ENCODE measurements at places on chromosomes 6 and 20. TPM values are rescaled to one million over a fixed set of nuclear protein-coding genes. Genes with fewer than 3 reads are reported as not detected.

DNA sequence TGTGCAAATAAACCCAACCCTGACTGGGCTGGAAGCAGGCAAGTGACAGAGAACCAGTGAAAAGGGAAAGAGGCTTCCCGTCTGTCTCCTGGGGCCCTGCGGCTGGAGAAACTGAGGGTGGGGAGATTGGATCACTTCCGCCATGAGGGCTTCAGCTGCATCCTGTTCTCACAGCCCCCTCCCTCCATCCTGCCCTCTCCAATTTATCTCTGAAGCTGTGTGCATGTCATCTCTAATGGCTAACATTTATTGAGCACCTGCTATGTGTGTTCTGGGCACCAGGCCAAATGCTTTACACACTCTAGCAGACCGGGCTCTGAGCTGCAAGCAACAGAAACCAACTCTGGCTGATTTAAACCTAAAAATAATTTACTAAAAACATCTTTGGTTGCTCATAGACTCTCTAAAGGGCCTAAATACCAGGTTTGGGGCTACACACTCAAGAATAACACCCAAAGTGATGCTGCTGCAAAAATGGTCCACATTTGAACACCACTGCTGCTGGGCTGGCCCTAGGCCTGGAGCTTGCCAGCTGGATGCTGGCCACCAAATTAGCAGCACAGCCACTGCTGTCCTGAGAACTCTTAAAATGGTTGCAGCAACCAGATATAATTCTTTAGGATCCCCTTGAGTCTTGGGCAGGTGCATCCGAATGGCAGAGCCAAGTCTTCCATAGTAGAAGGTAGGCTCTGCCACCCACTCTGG lies 123.6 kb upstream of the LRFN2 start:
- H3K4me1 ChIP-seq, result no peaks in the 10 kb centered on the region
- peak; percentile 44 for DNase-seq
- no peak overlapping the region for H3K4me3 ChIP-seq
- H3K36me3 ChIP-seq, result no peaks in the 10 kb centered on the region

GRCh38 chr6:166341977-166342348 lies 382 bp downstream of the SFT2D1 start:
- peak overlapping the region; percentile 81 for H3K4me3 ChIP-seq
- peaks cover 2% of the 10 kb centered on the region for H3K36me3 ChIP-seq
- DNase-seq, result peak; percentile 45
- H3K27ac ChIP-seq, result peak overlapping the region; percentile 91
- no peaks in the 10 kb centered on the region for H3K27me3 ChIP-seq

DNA sequence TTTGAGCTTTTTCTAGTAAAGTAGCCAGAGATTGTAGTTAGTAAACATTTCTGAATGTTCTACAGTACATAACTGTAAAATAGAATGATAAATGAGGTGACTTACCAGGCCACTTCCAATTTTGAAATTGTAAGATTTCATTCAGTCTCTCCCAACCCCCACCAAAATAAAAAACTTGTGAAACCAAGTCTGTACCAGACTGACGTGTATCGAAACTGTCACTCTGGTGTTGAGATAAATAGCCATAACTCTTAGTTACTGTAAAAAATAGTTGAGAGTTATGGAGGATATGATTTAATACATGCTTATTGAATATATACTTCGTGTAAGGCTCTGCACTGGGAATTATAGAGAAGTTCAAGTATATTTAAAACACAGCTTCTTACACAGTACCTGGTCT lies 455.7 kb downstream of the PLCB1 start:
- no peaks in the 10 kb centered on the region for H3K27me3 ChIP-seq
- H3K36me3 ChIP-seq, result no peaks in the 10 kb centered on the region
- H3K4me1 ChIP-seq, result peaks cover 2% of the 10 kb centered on the region

- H3K4me1 ChIP-seq, result no peaks in the 10 kb centered on the region
- H3K27me3 ChIP-seq, result no peaks in the 10 kb centered on the region
- no peak overlapping the region for H3K27ac ChIP-seq
- H3K4me3 ChIP-seq, result no peak overlapping the region
These were observed 71.4 kb downstream of the CARMIL1 start for GRCh38 chr6:25350573-25350972.

DNA sequence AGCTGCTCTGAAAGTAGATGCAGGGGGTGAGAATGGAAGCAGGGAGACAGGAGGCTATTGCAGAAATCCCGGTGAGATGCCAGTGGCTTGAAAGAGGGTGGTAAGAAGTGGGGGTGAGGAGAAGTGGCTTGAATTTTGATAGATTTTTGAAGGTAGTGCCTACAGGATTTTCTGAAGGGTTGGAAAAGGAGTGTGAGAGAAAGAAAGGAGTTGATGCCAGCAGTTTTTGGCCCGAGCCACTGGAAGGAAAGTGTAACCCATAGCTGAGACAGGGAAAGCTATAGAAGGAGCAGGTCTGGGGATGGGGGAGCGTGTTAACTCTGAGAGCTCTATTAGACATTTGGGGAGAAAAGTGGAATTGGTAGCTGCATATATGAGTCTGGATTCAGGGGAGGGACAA lies 9.7 kb downstream of the ARMC12 start:
- H3K4me3 ChIP-seq, result no peak overlapping the region
- DNase-seq, result no peak
- no peak overlapping the region for H3K27ac ChIP-seq
- no peaks in the 10 kb centered on the region for H3K4me1 ChIP-seq
- H3K27me3 ChIP-seq, result no peaks in the 10 kb centered on the region
- no peaks in the 10 kb centered on the region for H3K36me3 ChIP-seq

DNA sequence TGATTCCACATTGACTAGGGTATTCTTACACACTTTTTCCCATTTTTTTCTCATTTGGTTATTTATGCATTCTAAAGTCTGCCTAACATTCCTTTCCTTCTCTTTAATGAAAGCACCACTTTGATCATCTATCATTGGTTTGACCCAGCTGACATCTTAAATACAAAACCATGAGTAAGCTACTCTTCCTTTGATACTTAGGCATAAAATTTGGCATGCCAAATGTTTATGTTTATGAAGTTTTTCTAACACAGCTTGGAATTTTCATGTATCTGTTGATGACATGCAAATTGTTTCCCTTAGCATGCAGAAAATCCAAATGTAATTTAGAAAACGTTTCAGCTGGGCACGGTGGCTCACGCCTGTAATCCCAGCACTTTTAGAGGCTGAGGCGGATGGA lies 534.9 kb downstream of the QKI start:
- no peak overlapping the region for H3K4me3 ChIP-seq
- H3K36me3 ChIP-seq, result no peaks in the 10 kb centered on the region
- H3K27ac ChIP-seq, result no peak overlapping the region
- no peaks in the 10 kb centered on the region for H3K27me3 ChIP-seq
- no peak for DNase-seq

DNA sequence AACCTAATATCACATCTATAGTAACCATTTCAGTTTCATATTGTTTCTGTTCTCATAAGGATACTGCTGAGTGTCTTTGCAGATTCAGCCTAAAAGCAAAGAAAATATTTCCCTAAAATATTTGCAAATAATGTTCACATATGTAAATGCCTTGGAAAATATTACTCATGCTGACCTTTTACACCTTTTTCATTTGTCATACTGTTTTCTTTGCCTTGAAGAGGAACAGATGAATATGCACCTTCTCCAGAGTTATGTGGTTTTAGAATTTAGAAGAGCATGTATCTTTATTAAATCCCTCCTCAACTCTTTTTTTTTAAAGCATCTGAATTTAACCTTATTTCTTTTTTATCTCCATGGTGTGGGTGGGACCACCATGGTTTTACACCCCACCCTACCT lies 32.5 kb downstream of the NDUFAF5 start:
- no peaks in the 10 kb centered on the region for H3K27me3 ChIP-seq
- no peak overlapping the region for H3K4me3 ChIP-seq
- H3K36me3 ChIP-seq, result peaks cover 6% of the 10 kb centered on the region
- DNase-seq, result no peak
- peaks cover 2% of the 10 kb centered on the region for H3K4me1 ChIP-seq
- H3K27ac ChIP-seq, result no peak overlapping the region

DNA sequence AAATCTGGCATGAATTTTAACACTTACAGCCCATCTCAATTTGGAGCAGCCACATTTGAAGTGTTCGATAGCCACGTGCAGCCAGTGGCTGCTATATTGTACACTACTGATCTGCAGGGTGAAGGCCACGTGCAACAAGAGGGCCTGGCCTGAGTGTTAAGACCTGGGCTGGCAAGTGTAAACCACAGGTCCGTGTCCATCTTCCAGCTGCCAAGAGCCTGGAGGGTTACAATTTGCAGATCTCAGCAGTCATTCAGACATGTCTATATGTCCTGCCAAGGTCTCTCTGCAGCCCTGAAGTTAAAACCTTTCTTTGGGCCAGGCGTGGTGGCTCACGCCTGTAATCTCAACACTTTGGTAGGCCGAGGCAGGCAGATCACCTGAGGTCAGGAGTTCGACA lies 14.1 kb downstream of the SGK2 start:
- H3K4me3 ChIP-seq, result no peak overlapping the region
- no peak for DNase-seq
- H3K4me1 ChIP-seq, result no peaks in the 10 kb centered on the region
- no peak overlapping the region for H3K27ac ChIP-seq
- H3K27me3 ChIP-seq, result no peaks in the 10 kb centered on the region
- no peaks in the 10 kb centered on the region for H3K36me3 ChIP-seq

DNA sequence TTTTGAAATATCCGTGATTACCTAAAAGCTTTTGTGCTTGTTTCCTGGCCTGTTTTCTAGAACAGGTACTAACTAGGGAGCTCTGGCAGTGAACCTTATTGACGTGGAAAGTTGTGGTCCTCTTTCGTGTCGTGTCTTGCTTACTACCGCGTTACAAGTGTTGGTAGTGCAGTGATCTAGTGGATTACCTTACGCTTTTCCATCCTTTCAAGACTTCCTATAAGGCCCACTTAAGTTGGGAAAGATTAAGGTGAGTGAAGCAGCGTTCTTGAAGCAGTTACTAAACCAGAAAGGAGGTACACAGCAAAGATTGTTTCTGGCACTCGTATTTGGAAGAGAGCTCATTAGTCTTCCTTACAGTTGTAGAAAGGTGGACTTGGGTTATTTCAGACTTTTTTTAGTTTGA lies 1.9 kb downstream of the PNRC1 start:
- peak overlapping the region; percentile 99 for H3K4me3 ChIP-seq
- peaks cover 22% of the 10 kb centered on the region for H3K36me3 ChIP-seq
- peaks cover 10% of the 10 kb centered on the region for H3K4me1 ChIP-seq
- H3K27ac ChIP-seq, result peak overlapping the region; percentile 99

Gene SLC44A4
- total RNA-seq, result 137 TPM

Gene VAPB
- 60.4 TPM for total RNA-seq

Gene GPR63
- total RNA-seq, result 0.69 TPM

Measured in kidney (tissue), 22 donors.